Esophagus squamous epithelium (tissue), 5 donors: ENCODE measurements at places on chromosomes 3 and 15. TPM values are rescaled to one million over a fixed set of nuclear protein-coding genes. Genes with fewer than 3 reads are reported as not detected.

Gene HGD
- total RNA-seq: not detected

Gene CYP1A2
- total RNA-seq: not detected

Gene TSPAN3
- total RNA-seq: 114 TPM

Gene WDR93
- total RNA-seq: not detected

Gene ZNF501
- 0.72 TPM for total RNA-seq

Gene LHFPL4
- 0.23 TPM for total RNA-seq

DNA sequence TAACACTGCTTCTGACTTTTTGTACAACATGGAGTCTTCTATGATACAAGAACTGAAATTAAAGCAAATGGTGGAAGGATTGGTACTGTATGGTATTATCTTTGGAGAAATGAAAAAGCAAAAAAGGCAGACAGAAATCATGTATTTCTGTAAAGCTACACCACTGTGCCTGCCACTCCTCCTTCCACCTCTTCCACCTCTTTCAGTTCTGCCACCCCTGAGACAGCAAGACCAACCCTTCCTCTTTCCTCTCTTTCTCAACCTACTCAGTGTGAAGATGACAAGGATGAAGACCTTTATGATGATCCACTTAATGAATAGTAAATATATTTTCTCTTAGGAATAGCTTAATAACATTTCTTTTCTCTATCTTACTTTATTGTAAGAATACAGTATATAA, 57.0 kb downstream of the CD200 start:
- H3K27me3 ChIP-seq: no peaks in the 10 kb centered on the region
- peaks cover 6% of the 10 kb centered on the region for H3K4me1 ChIP-seq
- H3K36me3 ChIP-seq: no peaks in the 10 kb centered on the region
- no peak for DNase-seq
- no peak overlapping the region for H3K4me3 ChIP-seq

GRCh38 chr3:165355316-165355715, 159.1 kb upstream of the SLITRK3 start:
- no peaks in the 10 kb centered on the region for H3K27me3 ChIP-seq
- no peaks in the 10 kb centered on the region for H3K4me1 ChIP-seq
- H3K27ac ChIP-seq: no peak overlapping the region
- H3K36me3 ChIP-seq: no peaks in the 10 kb centered on the region
- no peak for DNase-seq

- no peaks in the 10 kb centered on the region for H3K4me1 ChIP-seq
- no peaks in the 10 kb centered on the region for H3K36me3 ChIP-seq
- H3K27me3 ChIP-seq: no peaks in the 10 kb centered on the region
- H3K4me3 ChIP-seq: no peak overlapping the region
- no peak for DNase-seq
Measured at GRCh38 chr3:25272090-25272489, 156.0 kb upstream of the RARB start.

- H3K27ac ChIP-seq: no peak overlapping the region
- no peak for DNase-seq
Measured at GRCh38 chr15:88385078-88385700, 82.0 kb downstream of the MRPL46 start.

DNA sequence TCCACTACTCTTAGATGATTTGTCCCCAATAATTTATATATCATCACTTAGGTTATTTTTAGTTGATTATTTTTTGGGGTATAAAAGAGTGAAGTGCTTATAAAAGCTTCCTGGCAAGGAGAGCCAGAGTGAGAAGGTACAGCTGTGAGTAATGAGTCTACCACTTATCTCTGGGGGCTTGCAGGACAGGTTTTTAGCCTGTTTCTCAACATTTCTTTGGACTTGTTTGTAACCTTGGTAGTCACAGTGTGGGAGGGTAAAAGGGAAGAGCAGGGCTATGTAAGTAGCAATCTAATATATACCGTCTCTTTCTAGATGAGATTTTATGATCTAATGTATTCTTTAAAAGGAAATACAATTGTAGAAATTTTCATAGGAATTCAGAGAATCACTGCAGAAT, 321.3 kb upstream of the GOLIM4 start:
- H3K4me3 ChIP-seq: no peak overlapping the region
- H3K27ac ChIP-seq: no peak overlapping the region

DNA sequence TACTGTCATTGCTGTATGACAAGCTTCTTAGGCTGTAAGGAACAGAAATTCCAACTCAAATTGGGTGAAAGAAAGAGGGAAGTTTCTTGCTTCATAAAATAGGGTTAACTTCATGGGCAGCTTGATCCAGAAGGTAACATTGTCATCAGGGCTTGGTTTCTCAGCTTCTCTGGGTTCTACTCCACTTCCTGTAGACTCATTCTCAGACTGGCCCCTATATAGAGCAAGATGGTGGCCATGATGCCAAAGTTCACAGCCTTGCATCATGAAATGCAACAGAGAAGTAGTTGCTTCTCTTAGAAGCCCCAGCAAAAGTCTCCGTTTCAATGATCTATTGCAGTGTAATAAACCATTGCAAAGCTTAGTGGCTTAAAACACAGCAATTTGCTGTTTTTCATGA, 33.6 kb downstream of the TMEM40 start:
- no peaks in the 10 kb centered on the region for H3K4me1 ChIP-seq
- no peak overlapping the region for H3K4me3 ChIP-seq
- H3K27me3 ChIP-seq: no peaks in the 10 kb centered on the region
- no peak for DNase-seq
- H3K36me3 ChIP-seq: no peaks in the 10 kb centered on the region

- no peaks in the 10 kb centered on the region for H3K36me3 ChIP-seq
- peak overlapping the region; percentile 54 for H3K27ac ChIP-seq
- H3K27me3 ChIP-seq: no peaks in the 10 kb centered on the region
- no peak for DNase-seq
Measured at GRCh38 chr15:73752806-73753193, 351 bp downstream of the INSYN1 start.

DNA sequence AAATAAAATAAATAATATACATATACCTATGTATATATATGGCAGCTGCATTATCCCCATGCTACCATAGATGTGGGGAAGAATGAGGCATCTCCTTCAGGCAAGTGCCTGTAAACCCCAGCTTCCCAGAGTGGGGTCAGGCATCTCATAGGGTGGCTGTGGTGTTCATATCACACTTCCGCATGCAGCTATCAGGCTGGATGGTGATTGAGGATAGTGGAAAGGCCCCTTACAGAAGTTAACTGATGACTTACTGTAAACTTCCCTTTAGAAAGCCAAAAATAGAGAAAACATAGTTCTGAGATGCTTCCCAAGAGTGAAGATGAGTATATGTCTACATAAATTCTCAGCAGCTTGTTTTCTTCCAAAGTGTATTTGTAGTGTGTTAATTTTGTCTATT, 3.5 kb upstream of the PP2D1 start:
- peaks cover 4% of the 10 kb centered on the region for H3K4me1 ChIP-seq
- DNase-seq: no peak
- no peaks in the 10 kb centered on the region for H3K36me3 ChIP-seq
- H3K4me3 ChIP-seq: no peak overlapping the region
- no peak overlapping the region for H3K27ac ChIP-seq

- peaks cover 4% of the 10 kb centered on the region for H3K4me1 ChIP-seq
- no peak overlapping the region for H3K27ac ChIP-seq
- no peaks in the 10 kb centered on the region for H3K27me3 ChIP-seq
- H3K36me3 ChIP-seq: no peaks in the 10 kb centered on the region
Measured at GRCh38 chr15:99738021-99738847, 5.0 kb upstream of the LYSMD4 start.

DNA sequence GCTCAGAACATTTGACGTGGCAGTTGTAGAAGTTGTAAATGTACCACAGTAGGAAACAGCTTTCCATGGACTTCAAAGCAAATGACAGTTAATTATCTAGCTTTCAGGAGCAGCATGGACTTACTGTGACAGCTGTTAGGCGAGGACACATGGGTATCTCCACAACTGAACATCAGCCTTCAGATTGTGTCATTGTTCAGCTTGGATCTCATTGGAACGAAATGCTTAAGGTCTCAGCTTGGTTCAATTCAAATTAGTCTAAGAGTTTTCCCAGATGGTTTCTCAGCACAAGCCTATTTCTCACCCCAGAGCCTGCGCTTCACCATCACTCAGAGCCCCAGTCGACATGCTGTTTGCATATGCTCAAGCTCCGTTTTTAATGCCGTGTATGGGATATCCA, 21.1 kb upstream of the GYG1 start:
- H3K27me3 ChIP-seq: no peaks in the 10 kb centered on the region
- H3K36me3 ChIP-seq: no peaks in the 10 kb centered on the region
- no peaks in the 10 kb centered on the region for H3K4me1 ChIP-seq
- no peak overlapping the region for H3K27ac ChIP-seq
- no peak overlapping the region for H3K4me3 ChIP-seq
- DNase-seq: no peak

- no peaks in the 10 kb centered on the region for H3K36me3 ChIP-seq
- H3K27me3 ChIP-seq: no peaks in the 10 kb centered on the region
- H3K4me1 ChIP-seq: no peaks in the 10 kb centered on the region
- no peak overlapping the region for H3K4me3 ChIP-seq
Measured at GRCh38 chr15:100775581-100776185, 103.9 kb upstream of the ALDH1A3 start.

DNA sequence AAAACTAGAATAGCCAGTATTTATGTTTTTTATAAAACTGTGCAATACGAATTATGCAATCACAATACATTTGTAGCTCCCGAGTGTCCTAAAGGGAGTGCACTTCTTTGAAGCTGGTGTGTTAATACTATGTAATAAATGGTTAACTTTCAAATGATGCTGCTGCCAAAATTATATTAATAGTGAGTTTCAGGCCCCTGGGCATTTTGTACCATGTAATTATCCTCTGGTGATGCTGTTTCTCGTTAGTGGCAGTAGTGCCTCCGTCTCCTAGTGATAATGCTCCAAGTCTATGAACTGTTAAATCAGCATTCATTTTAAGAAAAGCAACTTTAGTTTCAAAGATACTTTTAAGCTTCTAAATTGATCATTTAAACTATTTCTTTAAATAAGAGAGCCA, 132.7 kb upstream of the BHLHE40 start:
- no peaks in the 10 kb centered on the region for H3K36me3 ChIP-seq
- H3K27me3 ChIP-seq: no peaks in the 10 kb centered on the region
- H3K4me1 ChIP-seq: peaks cover 55% of the 10 kb centered on the region
- peak overlapping the region; percentile 13 for H3K27ac ChIP-seq
- no peak overlapping the region for H3K4me3 ChIP-seq
- no peak for DNase-seq

- no peak for DNase-seq
- H3K4me3 ChIP-seq: no peak overlapping the region
- peaks cover 5% of the 10 kb centered on the region for H3K4me1 ChIP-seq
- H3K27me3 ChIP-seq: no peaks in the 10 kb centered on the region
- no peaks in the 10 kb centered on the region for H3K36me3 ChIP-seq
- no peak overlapping the region for H3K27ac ChIP-seq
Measured at GRCh38 chr15:39857132-39857531, 62.9 kb downstream of the GPR176 start.

DNA sequence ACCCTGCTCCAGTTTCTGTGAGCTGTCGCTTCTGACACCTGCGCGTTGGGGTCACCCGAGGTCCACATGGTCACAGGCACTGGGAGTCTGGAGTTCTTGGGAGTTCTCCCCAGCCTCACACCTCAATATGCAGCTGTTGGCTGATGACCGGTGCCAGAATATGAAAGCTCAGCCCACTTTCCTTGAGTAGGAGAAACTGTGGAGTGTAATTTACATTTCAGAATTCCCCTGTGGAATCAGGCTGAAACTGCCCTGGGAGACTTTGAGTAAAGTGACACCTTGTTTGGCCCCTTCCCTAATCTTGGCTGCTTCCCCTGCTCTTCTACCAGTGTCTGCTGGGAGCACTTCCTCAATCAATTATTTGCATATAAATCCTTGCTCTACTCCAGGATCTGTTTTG, 255.9 kb downstream of the NFKBIZ start:
- no peak for DNase-seq
- no peak overlapping the region for H3K4me3 ChIP-seq
- no peaks in the 10 kb centered on the region for H3K27me3 ChIP-seq
- H3K36me3 ChIP-seq: no peaks in the 10 kb centered on the region

DNA sequence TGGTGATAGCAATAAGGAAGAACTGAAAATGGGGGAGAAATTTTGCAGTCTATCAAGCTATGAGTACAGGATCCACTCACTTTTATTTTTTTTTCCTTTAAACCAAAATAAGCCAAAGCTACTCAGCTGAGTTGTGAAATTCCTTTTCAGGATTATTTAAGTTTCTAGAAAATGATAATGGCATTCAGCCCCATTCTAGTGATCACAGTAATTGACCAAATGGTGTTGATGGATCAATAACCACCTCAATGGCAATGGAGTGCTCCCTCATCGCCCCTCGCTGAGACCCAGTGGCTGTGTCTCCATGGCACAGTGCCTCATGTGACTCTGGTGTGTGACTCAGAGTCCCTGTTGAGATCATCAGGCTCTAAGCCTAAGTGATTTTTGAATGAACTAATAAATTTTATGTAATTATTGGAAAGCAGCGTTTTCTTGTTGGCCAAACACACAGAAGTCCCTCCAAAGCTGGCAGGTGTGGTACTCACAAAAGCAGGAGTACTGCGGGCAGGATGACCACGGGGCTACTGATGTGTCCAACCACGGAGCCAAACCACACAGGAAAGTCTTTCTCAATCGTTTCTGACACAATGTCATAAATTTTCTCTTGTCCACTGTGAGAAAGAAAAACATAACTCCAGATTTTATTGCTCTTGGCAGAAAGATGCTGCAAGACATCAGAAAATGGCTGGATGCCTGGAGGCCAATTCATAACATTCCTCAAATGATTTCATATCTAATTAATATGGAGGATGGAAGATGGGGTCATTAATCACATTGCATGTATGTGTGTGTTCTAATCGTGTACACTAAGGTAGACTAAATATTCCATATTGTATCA, 14.4 kb upstream of the STARD5 start:
- no peaks in the 10 kb centered on the region for H3K36me3 ChIP-seq
- no peak overlapping the region for H3K27ac ChIP-seq
- no peak for DNase-seq
- no peaks in the 10 kb centered on the region for H3K4me1 ChIP-seq
- no peak overlapping the region for H3K4me3 ChIP-seq

DNA sequence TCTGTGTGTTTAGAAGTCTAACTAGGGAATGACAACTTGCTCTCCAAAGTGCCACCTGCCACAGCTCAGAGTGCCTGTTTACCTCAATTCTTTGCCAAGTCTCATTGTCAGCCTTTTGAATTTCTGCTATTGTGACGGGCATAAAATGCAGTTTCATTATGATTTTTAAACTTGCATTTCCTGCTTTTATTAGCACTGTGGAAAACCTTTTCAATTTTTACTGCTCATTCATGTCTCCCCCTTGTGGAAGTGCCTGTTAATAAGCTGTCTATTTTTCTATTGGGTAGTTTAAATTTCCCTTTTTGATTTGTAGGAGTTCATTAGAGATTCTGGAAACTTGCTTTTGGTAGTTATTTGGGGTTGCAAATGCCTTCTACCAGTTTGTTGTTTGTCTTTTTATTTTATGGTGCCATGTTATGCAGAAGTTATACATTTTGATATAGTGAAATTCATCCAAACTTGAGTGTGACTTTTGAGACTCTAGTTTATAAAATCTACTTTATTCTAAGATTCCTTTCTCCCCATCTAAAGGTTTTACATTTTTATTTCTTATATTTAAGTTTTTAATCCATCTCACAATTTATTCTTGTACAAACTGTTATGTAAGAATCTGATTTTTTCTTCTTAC, 53.9 kb upstream of the FRMD4B start:
- H3K36me3 ChIP-seq: no peaks in the 10 kb centered on the region
- H3K27ac ChIP-seq: no peak overlapping the region
- H3K27me3 ChIP-seq: no peaks in the 10 kb centered on the region
- H3K4me3 ChIP-seq: peak overlapping the region; percentile 39

GRCh38 chr3:7695049-7695448, 806.6 kb upstream of the LMCD1 start:
- H3K27me3 ChIP-seq: no peaks in the 10 kb centered on the region
- no peak overlapping the region for H3K27ac ChIP-seq
- DNase-seq: no peak
- no peak overlapping the region for H3K4me3 ChIP-seq
- no peaks in the 10 kb centered on the region for H3K4me1 ChIP-seq

GRCh38 chr3:36906504-36907149, 38.2 kb downstream of the TRANK1 start:
- peaks cover 14% of the 10 kb centered on the region for H3K36me3 ChIP-seq
- H3K27ac ChIP-seq: no peak overlapping the region
- no peak for DNase-seq
- H3K27me3 ChIP-seq: no peaks in the 10 kb centered on the region
- H3K4me3 ChIP-seq: no peak overlapping the region
